NCI-H1105 treated with DMSO at 0.1 percent for 48 hours (cell line): ENCODE measurements at places on chromosomes 2 and 18.

DNA sequence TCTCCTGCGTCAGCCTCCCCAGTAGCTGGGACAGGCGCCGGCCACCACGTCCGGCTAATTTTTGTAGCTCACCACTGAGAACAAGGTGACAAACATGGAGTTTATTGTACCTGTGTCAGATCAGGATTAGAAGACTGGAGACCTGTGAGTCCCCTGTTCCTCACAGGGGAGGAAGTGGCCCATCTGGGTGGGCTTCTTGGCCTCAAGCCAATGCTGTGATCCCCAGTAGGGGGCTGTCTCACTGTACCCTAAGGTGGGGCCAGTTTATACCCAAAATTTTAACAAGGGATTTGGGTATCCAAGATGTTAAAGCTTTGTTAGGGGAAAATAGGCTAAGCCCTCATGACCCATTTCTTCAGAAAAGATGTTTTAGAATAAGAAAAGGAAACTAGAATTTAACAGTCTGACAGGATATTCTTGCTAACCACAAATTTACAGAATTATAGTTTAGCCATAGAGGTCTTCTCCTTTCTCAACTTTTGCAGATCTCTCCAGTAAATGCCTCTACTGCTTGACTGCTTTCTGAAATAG lies 16.3 kb downstream of the PCBP1 start:
- DNase-seq, result no peak

- no peak for DNase-seq
Measured at GRCh38 chr2:211077216-211077767, 520.9 kb downstream of the CPS1 start.

DNA sequence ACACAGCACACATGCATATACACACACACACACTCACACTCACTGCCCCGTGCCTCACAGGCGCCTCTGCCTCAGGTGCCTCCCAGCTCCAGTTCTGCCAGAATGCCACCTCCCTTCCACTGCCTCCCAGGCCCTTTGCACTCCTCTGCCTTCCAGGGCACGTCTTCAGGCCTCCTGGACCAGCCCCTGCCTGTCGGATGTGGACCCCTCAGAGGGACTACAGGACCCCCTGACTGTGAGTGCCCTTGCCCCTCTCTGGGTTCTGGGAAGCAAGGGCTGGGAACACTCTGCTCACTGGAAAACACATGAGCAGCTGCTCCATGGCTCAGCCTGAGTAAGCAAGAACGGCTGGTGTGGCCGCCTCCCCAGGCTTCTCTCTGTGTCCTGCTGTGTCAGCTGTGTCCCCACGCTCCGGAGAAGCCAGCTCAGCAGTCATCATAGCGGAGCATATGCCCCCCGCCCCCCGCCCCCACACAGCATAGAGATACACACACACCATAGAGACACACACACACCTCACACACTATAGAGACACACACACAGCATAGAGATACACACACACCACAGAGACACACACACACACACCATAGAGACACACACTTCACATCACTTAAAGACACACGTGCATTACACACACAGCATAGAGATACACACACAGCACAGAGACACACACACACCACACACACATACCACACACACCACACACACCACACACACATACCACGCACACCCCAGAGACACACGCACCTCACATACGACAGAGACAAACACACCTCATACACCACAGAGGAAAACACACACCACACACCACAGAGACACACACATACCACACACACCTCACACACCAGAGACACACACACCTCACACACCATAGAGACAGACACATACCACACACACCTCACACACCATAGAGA lies 271.3 kb downstream of the CYRIA start:
- no peak for DNase-seq

GRCh38 chr18:27005589-27005988 lies 140.1 kb upstream of the AQP4 start:
- DNase-seq, result peak; percentile 39

DNA sequence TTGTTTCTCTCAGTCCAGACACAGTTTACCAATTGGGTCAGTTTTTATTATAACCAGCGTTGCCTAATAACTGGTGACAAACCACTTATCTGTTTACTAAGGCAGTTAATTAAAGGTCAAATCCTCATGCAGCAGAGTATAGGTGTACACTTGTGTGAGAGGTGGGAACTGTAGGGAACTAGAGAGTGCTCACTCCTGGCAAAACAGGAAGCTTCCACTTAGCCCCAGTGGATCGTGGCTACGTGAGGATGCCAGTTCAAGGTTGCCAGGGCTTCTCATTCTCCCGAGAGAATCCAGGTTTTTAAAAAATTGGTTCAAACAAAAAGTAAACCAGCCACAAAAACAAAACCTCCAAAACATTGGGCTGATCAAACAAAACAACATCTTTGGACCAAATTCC lies 8.1 kb downstream of the CYBRD1 start:
- no peak for DNase-seq

DNA sequence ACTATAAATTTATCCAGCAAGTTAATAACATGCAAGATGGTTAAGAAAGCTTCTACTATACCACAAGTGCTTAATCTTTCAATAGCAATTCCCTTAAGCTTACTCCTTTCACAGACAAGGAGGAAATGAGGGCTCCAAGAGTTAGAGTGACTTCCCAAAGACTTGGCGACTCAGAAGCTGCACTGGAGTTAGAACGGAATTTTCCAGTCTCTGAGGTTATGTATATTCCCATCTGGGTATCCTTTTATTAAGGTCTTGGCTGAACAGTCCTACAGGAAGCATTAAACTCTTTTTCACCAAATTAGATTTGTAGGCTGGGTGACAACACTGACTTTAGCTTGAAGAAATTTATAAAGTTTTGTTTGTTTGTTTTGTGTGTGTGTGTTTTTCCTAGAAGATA lies 256.9 kb upstream of the DPP10 start:
- DNase-seq, result no peak
